Smooth muscle cell of the brain vasculature (primary cell): ENCODE measurements at places on chromosomes 7 and 10.

- DNase-seq = no peak
Observed at GRCh38 chr7:19139706-19140327, 5.4 kb downstream of the FERD3L start.

GRCh38 chr10:102225646-102226541 is at the start of gene ELOVL3:
Gene ELOVL3, plus strand, starts transcription at chr10:102226299. Its CDS starts 250 bp downstream, at chr10:102226549.
- DNase-seq = peak; percentile 84

- no peak for DNase-seq
Observed at GRCh38 chr7:134907000-134907399, 79.3 kb upstream of the AGBL3 start.

GRCh38 chr7:126972571-126972970 is 280.2 kb downstream of the GRM8 start:
- DNase-seq = no peak

- no peak for DNase-seq
Observed at GRCh38 chr10:101071267-101071884, 9.6 kb downstream of the KAZALD1 start.

GRCh38 chr10:85623342-85623741 is 743.3 kb downstream of the GRID1 start:
- DNase-seq = no peak

- DNase-seq = no peak
Observed at GRCh38 chr7:72230281-72230680, 181.9 kb downstream of the CALN1 start.

- no peak for DNase-seq
Observed at GRCh38 chr7:2092279-2092678, 140.5 kb downstream of the MAD1L1 start.

DNA sequence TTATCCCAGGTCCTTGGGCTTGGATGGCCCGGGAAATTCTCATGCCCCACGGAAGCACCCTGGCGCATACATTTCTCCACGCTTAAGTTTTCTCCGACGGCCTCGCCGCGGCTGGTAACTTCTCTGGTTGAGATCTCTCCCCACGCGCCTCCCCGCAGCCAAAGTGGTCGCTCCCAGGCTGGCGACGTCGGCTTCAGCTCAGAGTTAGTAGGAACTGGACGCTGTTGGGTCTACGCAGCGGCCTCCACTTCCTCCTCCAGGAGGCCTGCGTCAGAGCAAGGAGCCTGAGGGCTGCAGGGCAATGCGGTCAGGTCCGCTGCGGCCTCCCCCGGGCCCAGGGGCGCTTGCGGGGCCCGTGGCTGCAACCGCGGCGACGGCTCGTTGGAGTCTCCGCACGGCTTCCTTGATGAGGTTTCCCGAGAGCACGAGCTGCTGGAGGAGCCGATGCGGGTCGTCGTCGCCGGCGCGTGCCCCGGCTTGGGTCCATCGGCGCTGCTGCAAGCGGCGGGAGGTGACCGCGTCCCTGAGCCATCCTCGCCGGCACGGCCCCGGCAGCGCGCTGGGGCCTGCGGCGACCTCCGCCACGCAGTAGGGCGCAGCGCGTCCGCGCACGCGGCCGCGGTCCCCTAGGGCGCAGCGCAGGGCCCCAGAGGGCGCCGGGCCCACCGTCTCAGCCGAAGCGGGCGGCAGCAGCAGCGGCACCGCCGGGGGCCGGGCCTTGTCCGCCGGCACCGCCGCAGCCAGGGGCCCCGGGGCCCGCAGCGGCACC is 744 bp downstream of the FRAT2 start:
- no peak for DNase-seq

DNA sequence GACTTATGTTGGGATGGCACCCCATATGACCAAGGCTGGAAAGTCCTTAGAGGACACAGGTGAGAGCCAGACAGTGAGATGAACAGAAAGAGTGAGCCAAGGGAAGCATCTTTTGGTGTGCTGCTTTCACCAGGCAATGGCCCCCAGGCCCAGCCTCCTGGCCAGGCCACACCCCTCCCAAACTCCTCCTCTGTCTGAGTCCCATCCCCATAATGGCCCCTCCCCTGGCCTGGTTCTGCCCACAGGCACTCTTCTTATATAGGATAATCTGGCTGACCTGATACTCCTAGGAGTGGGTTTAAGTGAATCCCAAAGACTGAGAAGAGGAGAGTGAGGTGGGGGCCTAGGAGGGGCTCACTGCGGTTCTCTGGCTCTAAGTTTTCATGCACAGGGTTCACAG is 252.5 kb downstream of the RPS24 start:
- DNase-seq = no peak

GRCh38 chr10:112649006-112649821 is 202.2 kb downstream of the VTI1A start:
- DNase-seq = no peak

- no peak for DNase-seq
Observed at GRCh38 chr10:126124668-126125349, 228.4 kb downstream of the FANK1 start.

- DNase-seq = no peak
Observed at GRCh38 chr7:42878303-42878702, 33.6 kb downstream of the C7orf25 start.

GRCh38 chr7:102075126-102075525 is 211.5 kb upstream of the SH2B2 start:
- DNase-seq = no peak

DNA sequence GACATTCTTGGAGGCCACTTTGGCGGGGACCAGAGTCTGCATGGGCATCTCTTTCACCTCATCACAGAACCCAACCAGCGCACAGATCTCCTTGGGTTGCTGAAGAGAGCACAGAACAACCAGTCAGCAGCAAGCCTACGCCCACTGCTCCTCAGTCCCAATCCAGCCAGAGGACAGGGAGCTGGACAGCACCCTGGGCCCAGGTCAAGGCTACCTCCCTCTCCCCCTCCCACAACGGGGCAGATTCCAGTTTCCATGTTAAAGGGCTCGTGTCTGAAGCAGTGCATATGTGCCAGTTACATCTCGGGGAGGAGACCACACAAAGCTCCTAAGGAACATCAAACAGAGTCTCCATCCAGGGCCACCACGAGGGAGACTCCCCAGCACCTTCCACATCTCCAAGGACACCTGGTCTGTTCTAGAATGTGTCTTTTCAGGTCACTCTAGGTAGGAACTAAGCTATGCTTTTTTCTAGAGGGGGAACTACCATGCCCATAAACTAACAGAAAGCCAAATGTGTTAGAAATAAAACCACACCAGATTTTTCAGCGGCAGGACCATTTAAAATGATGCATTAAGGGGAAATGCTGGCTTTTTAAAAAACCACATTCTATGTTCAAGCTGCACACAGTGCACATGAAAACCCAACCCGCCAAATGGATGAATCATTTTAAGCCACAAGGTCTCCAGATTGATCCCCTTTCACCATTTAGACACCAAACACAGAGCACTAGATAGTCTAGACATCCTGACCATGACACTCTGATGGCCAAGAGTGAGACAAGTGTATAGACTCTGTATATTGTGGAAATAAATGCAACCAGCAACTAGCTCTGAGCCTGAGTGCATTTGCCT is 28.9 kb downstream of the PSAP start:
- no peak for DNase-seq

DNA sequence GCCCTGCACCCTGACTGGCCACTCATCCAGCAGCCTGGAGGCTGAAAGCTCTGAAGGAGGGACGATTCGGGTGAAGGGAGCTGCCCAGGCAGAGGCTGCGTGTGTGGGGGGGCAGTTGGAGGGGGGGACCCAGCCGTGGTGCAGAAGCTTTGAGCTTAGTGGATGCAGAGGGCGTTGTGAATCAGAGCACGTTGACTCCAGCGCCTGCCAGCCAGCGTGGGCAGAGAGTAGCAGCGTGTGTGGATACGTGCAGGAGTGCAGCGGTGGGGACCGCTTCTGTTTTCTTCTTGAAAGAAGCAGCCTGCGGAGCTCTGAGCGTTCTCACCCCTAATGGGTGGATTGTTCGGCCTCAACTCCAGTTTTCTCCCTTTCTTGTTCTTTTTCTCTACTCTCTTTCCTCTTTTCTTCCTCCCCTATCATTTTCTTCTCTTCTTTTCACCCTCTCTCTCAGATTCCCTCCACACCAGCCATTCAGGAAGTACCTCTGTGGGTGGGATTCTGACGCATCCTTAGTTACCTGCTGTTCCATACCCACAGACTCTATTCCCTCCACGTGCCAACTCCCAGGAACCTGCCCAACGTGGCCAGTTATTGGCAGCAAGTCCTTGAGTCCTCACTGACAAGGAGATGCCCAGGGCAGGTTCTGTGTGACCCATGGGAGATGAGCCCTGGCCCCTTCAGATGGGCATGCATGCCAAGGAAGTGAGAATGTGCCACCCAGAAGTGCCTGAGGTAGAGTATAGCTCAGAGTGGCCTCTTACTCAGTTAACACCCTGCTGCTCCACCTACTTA is 47.4 kb downstream of the SORCS3 start:
- DNase-seq = no peak

- DNase-seq = no peak
Observed at GRCh38 chr10:95134490-95134889, 59.5 kb upstream of the ACSM6 start.

GRCh38 chr7:945556-946255 is 8.8 kb downstream of the ADAP1 start:
- no peak for DNase-seq

DNA sequence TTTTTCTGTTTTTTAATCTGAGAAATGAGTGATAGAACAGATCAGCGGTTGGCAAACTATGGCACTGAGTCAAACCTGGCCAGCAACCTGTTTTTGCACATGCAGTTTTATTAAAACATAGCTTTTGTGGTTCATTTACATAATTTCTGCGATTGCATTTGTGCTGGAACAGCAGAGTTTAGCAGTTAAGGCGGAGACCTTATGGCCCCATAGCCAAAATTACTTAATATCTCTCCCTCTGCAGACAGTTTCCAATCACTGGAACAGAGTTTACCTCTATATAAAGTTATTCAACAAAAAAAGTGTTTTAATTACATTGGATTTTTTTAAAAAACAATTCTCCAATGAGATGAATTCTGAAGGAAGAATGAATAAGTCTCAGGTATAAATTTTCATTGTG is 212.1 kb downstream of the DGKB start:
- no peak for DNase-seq

GRCh38 chr10:58054881-58055280 is 212.8 kb downstream of the IPMK start:
- DNase-seq = no peak

- DNase-seq = no peak
Observed at GRCh38 chr7:37970211-37970610, 49.8 kb downstream of the EPDR1 start.

GRCh38 chr7:29410996-29411395 is 152.6 kb upstream of the PRR15 start:
- DNase-seq = no peak

DNA sequence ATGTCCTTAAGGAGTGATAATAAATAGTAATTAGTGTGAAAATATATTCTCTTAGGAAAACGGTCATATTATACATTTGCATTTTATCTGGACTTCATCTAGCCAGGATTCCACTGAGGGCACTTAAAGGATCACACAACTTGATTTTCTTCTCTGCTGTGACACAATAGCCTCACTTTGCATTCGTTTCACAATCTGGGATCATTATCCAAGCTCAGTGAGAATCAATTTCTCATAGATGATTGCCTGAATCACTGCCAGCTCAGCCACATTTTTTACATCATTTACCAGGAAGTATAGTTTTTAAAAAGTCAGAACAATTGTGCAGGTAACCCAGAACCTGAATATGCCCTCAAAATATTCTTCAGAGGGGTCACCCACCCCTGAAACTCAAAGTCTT is 68.9 kb downstream of the PTPRZ1 start:
- no peak for DNase-seq

DNA sequence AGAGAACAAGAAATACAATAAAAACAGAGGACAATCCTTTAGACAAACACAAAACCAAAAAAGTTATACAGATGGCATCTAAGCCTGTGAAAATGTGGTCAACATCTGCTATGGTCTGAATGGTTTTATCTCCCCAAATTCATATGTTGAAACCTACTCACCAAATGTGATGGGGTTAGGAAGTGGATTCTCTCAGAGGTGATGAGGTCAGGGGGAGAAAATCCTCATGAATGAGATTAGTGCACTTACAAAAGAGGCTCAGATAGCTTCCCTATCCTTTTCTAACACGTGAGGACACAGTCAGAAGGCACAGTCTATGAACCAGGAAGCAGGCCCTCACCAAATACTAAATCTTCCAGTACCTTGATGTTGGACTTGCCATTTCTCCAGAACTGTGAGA is 147.8 kb upstream of the GPR22 start:
- DNase-seq = no peak

GRCh38 chr10:93245779-93246178 is 172.1 kb downstream of the CYP26A1 start:
- DNase-seq = no peak

DNA sequence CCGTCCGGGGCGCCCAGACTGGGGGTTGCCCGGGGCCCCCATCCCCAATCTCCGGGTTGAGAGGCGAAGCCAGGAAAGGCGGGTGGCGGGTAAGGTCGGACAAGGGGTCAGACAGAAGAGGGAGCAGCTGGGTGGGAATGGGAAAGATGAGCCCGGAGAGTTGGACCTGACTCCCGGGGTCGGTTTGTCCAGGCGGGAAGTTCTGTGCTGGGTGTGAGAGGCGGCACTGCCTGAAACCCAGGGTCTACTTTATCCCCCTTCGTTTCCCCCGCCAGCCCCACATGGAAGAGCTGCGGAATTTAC is 675 bp downstream of the SLC4A2 start:
- DNase-seq = no peak

DNA sequence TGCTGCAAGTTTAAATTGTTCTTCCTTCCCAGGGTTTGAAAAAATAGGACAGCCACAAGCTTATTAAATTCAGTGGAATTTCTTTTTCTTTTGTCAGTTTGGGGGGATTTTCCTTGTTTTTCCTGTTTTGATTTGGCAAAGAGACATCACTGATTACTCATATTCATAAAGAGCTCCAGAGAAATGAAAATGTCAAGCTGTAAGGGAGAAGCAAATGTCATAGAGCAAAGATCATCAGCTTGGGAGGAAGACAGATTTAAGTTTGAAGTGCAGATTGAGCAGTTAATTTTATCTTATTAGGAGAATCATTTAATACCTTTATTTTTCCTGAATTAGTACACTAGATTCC is 255.8 kb upstream of the PHYHIPL start:
- DNase-seq = peak; percentile 2

- DNase-seq = no peak
Observed at GRCh38 chr10:69645296-69646184, 15.5 kb downstream of the FAM241B start.
